Kidney epithelial cell (primary cell): ENCODE measurements at places on chromosomes 4 and X. TPM values are rescaled to one million over a fixed set of nuclear protein-coding genes. Genes with fewer than 3 reads are reported as not detected.

DNA sequence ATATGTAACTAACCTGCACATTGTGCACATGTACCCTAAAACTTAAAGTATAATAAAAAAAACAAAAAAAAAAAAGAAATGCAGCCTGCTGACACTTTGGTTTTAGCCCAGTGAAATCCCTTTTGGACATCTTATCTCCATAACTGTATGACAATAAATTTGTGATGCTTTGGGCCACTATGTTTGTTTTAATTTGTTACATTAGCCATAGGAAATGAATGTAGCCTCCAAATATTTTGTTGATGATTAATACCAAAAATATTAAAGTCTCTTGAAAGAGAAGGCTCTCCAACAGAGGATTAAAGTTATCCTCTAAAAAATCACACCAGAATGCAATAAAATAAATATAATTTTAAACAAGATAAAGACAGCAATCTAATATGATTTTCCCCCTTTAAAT lies 852.7 kb upstream of the SLIT2 start:
- DNase-seq, result no peak

GRCh38 chrX:53071604-53072417 lies 10.4 kb upstream of the TSPYL2 start:
- no peak for DNase-seq

- no peak for DNase-seq
Measured at GRCh38 chrX:101191217-101191750, 28.3 kb upstream of the DRP2 start.

DNA sequence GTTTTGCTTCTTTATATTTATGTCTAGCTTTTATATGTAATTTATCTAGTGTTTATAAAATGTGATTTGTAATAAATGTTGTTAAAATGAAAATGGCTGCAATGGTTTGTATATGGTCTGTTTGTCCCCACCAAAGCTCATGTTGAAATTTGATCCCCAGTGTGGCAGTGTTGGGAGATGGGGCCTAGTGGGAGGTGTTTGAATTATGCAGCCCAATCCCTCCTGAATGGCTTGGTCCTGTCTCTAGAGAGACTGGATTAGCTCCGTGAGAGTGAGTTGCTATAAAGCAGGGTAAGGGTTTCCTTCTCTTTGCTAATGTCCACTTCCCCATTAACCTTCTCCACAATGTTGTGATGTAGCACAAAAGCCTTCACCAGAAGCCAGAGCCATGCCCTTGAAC lies 30.0 kb upstream of the JADE3 start:
- DNase-seq, result no peak

CDX4 gene
- not detected in 2 replicates for total RNA-seq

DNA sequence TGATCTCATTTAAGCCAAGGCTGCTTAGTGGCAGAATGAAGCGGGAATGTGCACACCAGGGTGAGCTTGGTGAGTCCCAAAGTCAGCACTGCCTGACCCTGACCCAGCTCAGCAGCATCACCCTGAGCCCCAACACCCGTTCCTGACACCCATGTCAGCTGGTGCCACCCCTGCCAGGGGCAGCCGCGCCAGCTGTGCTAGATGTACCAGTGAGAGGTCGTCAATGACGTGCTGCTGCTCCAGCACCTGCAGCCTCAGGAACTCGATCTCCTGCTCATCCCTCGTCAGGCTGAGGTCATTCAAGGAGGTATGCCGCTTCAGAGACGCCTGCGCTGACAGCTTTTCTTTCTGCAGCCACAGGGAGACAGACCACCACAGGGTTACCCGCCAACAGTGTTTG lies 61.7 kb upstream of the C4orf50 start:
- DNase-seq, result no peak

- DNase-seq, result no peak
Measured at GRCh38 chrX:147322496-147322895, 508.0 kb upstream of the CXorf51A start.

- no peak for DNase-seq
Measured at GRCh38 chrX:40061871-40062524, 35.8 kb downstream of the BCOR start.

DNA sequence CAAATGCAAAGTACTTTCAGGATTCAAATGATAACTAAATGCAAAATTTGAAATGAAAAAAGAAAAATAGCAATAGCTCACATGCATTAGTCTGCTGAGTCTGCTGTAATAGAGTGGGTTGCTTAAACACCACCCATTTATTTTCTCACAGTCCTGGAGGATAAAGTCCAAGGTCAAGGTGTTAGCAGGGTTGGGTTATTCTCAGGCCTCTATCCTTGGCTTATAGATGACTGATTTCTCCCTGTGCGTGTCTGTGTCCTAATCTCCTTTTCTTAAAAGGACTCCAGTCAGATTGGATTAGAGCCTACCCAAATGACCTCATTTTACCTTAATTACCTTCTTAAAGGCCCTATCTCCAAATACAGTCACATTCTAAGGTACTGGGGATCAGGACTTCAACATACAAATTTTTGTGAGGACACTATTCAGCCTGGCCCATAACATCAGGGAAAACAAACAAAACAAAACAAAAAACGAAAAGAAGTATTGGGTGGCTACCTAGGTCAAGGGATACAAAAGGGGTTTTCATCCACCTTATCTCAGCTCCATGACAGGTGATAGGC lies 6.3 kb upstream of the TBL1X start:
- no peak for DNase-seq

GRCh38 chr4:89352541-89352940 lies 44.9 kb upstream of the GPRIN3 start:
- DNase-seq, result no peak

DNA sequence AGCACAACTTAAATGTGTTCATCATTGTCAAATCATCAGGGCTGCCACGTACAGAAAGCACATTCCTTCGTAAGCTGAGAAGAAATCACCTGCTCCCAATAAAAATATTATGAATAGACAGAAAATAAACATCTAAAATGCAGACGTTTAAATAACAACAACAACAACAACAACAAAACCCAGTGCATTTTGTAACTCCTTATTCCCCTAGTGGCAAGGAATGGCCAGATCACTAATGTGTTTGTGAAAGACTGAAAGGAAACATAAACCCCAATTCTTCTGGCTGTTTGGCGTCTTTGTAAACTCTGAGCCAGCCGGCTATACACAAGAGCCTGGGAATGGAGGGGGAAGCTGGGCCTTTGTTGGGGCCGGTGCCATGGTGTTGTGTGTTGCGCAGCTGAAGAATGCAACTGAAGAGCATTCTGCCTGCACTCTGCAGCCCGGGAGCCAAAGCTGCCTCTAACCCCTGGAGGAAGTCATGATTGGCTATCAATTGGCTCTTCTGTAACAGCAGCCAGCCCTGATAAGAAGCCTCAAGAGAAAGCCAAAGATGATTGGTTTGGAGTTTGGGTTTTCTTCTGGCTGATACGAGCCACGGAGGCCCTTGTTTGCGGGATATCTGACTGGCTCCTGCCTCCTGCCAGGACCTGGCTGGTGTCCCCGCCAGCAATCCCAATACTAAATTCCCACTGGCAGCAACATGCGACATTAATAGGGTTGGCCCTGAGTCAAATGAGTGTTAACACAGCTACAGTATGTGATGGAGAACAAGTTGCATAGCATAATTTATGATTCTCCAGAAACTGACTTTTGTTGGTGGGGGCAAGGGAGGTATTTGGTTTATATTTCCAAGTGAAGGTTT lies 89.7 kb upstream of the TFDP3 start:
- DNase-seq, result no peak

DNA sequence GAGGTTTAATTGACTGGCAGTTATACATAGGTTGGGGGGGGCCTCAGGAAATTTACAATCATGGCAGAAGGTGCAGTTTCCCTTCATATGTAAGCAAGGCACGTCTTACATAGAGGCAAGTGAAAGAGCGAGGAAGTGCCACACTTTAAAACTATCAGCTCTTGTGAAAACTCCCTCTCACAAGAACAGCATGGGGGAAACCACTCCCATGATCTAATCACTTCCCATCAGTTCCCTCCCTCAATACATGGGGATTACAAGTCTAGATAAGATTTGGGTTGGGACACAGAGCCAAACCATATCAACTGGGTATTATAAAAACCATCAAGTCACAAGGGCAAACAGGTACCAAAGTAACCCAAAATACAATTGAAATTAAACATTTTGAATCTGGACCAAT lies 182.0 kb upstream of the FAT4 start:
- DNase-seq, result no peak

GRCh38 chrX:107721318-107721717 lies 54.3 kb downstream of the TSC22D3 start:
- DNase-seq, result no peak

DNA sequence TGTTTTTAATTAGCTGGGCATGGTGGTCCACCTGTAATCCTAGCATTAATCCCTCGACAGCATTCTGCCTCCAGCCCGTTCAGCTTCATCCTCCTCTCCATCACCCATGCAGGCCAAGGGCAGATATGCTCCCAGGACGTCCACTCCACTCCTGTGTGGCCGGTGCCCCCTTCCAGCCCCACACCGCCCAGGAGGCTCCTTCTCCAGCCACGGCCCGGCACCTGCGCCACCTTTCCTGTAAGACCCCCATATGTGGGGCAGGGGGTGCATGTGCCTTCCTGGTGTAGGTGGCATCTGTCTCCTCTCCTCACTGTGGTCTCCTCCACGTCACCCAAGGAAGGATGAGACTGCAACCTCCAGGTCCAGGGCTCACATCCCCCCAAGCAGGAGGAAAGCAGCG lies 57.0 kb upstream of the MXD4 start:
- no peak for DNase-seq

- no peak for DNase-seq
Measured at GRCh38 chr4:140659943-140660700, 91.4 kb upstream of the UCP1 start.

GRCh38 chrX:24479924-24480323 lies 14.8 kb downstream of the PDK3 start:
- DNase-seq, result no peak
